ENCODE measurements at places on chromosomes 11 and 22.

- DNase-seq = no peak
Measured at GRCh38 chr11:35792846-35793192, 130.2 kb downstream of the TRIM44 start.

GRCh38 chr22:24952837-24953383 is 394 bp downstream of the KIAA1671 start:
- no peak for DNase-seq

- DNase-seq = no peak
Measured at GRCh38 chr11:130115218-130115617, 44.4 kb upstream of the ST14 start.

DNA sequence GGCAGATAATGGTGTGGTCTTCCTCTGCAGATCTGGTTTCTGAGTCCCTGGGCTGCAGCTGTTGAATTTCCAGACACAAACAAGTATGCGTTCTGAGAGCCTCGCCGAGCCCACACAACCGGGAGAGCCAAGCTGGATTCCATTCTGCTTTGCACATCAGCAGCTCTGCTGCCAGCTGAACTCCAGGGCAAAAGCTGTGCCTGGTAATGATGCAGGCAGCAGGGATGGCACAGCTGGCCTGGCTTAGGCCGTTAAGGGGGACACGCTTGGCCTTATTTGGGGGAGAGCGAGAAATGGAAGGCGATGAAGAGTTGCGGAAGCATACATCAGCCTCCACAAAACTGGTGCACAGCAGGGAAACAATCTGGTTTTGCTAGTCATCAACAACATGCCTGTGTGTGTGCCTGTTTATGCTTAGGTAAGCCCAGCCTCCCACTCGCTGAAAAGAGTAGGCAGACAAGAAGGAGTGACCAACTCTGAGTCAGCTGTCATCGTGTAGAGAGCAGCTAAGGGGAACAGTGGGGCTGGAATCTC is 25.1 kb downstream of the ADAMTS8 start:
- DNase-seq = no peak

DNA sequence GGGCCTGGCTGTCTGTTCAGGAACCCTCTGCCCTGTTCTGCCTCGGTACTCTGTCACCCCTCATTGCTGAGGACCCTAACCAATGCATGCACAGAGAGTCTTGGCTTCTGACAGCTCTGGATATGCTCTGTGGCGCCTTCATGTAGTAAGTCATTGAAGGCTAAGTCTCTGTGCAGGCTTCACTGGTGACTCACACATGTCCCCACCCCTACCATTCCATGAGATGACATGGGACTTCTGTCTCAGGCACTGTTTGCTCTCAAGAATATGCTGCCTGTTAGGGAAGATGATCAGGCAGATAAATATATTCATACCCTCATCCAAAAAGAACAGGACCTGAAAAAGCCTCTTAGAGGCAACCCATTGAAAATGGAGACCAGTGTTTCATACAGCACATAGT is 43.6 kb upstream of the HORMAD2 start:
- DNase-seq = no peak

- no peak for DNase-seq
Measured at GRCh38 chr11:120137187-120137610, 714 bp downstream of the TRIM29 start.

GRCh38 chr11:10197091-10197490 is 96.9 kb downstream of the SBF2 start:
- DNase-seq = no peak

DNA sequence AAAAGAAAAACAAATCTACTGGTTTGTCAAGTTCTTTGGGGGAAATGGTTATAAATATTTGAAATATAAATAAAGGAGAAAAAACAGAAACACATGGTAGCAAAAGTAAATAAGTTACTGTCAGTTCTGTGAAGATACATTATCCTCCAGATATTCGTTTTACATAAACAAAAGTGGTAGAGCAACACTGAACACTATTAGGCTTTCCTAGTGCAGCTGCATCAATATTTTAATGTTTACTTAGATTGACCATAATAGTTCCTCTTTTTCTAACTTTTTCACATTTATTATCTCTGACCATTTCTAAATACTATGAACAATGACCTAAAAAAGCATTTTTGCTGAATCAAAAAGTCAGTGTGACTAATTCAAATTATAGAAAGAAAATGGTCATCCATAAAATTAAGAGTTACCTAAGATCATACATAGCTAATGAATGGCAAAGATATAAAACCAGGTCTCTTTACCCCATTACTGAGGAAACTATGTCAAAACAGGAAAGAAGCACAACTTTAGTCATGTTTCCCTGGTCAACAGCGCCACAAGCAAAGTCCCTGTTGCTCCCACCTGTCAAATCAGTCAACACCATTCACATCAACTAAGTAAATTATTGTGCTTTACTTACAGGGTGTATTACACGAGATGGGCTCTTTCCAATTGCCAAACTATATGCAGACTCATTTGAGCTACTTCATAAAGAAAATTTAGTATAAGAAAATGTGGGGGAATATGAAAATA is 38.5 kb downstream of the SBF2 start:
- no peak for DNase-seq

DNA sequence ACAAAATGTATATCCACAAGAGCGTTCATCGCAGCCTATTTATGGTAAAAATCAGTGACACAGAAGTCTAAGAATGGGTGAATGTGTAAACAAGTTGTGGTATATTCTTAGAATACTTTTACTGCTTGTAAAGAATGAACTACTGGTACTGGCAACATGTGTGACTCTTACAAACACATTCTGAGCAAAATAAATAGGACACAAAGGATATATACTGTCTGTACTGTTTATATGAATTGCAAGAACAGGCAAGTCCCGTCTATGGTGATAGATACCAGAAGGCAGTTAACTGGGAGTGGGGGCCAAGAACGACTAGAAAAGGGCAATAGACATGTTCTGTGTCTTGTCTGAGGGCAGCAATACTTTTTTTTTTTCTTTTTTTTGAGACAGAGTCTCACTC is 112.6 kb downstream of the TBC1D22A start:
- no peak for DNase-seq

- peak; percentile 86 for DNase-seq
Measured at GRCh38 chr22:42437488-42438292, 5.5 kb upstream of the NFAM1 start.

- no peak for DNase-seq
Measured at GRCh38 chr11:94694309-94695060, 73.7 kb upstream of the AMOTL1 start.

DNA sequence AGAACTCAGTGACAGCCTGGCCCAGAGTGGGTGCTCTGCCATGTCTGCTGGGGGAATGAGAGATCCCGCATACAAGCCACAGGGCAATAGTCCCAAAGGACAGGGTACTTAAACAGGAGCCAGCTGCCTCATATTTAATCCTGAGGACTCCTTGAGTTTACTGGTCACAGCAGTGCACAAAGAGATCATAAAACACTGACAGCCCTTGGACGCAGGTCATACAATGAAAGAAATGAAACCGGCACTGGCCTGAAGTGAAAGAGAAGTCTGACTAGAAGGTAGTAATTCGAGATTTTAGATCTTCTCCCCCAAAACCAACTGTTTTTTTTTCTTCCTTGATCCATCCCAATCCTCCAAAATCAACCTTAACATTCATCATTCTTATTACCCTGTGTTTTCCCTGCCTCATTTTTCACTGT is 299.8 kb upstream of the SYN3 start:
- DNase-seq = no peak

DNA sequence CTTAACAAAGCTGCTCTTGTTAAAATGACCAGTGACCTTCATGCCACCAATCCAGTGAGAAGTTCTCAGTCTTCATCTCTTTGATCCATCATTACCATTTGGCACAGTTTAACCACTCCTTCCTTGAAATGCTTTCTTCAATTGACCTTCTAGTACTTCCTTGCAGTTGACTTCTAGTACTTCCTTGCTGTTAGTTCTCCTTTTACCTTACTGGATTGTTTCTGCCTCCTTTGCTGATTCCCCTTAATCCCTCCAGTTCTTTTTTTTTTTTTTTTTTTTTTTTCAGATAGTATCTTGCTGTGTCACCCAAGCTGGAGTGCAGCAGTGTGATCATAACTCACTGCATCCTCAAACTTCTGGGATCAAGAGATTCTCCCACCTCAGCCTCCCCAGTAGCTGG is 66.0 kb upstream of the HORMAD2 start:
- DNase-seq = no peak

GRCh38 chr22:29302402-29302680 is 4.1 kb upstream of the GAS2L1 start:
- DNase-seq = no peak

- no peak for DNase-seq
Measured at GRCh38 chr11:6813656-6814055, 14.2 kb upstream of the OR6A2 start.

DNA sequence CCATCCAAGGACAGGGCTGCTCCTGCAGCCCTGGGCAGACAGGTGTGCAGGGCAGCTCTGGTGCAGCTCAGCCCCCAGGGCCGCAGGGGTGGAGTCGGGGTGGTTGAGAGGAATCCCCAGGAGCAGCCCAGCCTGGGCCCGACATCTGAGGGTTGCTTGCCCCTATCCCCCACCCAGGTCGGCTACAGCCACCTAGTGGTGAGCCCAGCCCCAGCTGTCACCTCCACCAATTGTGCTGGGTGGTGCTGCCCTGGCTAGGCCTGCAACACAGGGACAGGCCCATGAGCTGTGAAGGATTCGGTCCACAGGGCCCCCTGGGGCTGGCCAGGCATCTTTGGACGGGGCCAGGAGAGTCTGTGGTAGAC is 29.6 kb downstream of the RTN4R start:
- peak; percentile 53 for DNase-seq
